ENCODE measurements at places on chromosomes 7 and 10.

DNA sequence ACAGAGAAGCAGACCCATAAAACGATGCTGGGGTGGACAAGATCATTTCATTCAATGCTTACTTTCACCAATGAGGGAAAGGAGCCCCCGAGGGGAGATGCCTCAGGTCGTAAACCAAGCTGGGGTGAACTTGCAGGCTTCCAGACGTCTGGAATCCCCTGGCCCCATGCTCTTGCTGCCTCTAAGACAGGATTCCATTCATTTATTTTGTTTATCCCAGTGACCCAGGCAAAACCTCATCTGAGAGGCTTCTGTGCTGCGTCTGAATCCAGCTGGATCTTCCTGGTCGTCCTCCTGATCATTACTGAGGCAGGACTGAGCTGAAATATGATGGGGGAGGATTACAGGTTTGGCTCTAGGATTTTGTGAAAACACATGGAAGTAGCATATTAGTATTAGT lies 182.9 kb downstream of the MYOF start:
- DNase-seq, result no peak

DNA sequence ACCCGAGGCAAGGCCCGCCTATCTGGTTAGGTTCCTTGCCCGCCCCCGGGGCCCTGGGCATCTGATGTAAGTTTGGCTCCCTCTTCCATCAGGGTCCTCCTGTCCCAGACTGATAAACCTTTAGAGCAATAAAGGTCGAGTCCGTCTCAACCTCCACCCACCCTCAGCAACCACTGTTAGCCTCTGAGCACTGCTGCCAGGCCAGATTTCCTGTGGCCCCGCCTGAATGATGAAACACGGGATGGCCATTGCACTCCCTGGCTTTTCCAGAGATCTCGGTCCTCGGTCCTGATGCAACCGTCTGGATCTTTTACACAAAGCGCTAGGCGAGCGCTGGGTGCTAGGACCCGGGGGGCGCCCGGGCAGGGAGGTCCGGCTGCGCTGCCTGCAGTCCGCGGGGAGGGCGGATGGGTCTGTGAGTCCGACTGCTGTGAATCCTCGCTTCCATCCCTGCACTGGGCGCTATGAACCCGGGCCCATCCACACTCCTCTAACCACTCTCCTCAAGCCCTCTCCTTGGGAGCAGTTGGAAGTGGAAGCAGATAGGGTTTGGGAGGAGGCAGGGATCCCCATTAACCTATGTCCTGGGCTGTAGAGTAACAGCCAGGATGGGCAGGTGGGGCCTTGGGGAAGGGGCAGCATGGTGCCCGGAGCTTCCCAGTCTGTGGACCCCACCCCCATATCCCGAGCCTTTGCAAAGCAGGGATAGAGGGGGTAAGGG lies 875 bp upstream of the DDIT4 start:
- DNase-seq, result peak; percentile 96

- DNase-seq, result no peak
These were observed 43.2 kb downstream of the RBAK start for GRCh38 chr7:5088906-5089305.

DNA sequence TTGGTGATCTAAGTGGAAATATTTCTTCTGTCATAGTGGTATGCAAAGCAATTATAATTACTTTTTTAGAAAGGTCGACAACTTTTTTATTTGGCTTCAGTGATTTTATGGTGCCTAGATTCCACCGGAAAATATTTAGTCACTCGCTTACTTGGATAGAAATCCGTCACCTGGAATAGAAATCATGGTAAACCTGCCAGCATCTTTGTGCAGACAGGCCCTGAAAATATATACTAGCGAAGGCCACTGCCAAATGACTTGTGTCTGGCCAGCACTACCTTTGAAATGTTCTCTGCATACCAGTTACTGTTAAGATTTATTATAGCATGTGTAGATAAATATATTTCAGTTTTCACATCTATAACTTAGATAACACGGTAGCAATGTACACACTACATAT lies 226.4 kb downstream of the AGMO start:
- no peak for DNase-seq

DNA sequence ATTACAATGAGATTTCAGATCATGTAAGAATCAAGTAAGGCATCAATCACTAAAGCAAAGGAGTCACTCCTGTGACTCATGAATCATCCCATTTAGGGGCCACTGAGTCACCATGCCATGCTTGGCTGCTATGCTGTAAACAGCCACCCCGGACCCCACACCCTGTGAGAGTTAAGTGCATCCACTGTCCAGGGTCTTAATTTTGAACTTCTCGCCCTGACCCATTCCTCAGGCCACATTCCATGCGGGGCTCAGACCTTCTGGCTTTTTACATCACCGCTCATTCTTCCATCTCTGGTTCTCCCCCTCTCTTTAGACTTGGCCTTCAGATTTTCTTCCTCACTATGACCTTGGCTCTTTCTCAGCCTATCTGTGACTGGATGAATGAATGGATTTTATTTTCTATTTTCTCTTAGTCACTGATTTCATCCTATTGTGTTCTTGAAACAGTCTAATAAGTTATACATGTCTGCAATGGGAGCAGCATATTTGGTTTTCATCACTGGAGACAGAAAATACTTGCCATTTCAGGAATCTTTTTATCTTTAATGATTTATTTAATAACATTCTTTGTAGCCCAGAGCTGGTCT lies 239.6 kb downstream of the SKIDA1 start:
- no peak for DNase-seq

- DNase-seq, result no peak
These were observed 9.5 kb upstream of the SH2D4B start for GRCh38 chr10:80528185-80528700.

DNA sequence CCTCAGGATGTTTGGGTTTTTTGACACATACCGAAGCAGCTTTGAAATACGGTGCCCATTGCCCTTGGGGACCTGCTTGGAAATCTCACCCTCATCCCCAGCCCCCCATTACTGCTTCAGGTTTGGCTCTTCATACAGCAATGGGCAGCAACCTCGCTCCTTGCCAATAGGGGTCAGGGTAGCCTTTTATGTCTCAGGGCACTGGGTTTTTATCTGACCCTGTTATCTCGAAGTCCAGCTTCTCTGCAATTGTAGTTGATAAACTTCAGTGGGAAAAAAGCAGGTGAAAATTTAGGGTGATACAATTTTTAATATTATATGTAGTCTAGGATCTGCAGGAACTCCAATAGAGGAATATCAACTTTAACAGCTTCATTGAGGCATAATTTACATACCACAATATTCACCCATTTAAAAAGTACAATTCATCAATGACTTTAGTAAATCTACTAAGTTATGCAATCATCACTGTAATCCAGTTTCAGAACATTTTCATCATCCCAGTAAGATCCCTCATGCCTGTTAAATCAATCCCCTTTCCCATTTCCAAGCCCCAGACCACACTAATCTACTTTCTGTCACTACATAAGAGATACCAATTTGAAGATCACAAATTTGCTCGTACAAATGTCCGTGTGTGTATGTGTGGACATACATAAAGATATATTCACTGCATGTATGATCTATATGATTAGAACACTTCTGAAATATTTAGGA lies 386.2 kb downstream of the KCNMA1 start:
- DNase-seq, result no peak

- no peak for DNase-seq
These were observed 528.6 kb upstream of the CELF2 start for GRCh38 chr10:10489076-10489475.

DNA sequence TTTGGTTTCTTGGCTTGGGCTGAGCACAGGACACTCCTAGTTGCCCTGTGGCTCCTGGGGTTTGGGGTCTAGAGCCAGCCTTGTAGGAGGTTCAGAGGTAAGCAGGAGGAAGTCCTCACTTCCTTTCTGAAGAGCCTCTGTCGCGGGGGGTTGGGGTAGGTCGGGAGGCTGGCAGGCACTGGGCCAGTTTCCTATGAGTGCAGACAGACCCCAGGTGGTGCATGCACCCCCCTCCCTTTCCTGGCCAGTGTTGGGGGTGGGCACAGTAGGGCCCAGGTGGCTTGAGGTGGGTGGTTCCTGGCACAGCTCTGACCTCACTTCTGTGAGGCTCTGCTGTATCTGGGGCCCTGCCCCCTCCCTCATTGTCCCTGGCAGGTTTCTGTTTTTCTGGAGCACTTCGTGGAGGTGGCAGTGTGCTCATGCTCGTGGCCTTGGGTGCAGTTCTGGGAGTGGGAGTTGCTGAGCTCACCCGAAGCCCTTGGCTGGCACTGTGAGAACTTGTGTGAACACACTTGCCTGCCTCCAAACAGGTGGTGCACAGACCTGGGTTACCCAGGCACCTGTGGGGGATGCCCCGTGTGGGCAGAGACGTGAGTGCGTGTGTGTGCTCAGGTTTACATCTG lies 1.8 kb downstream of the PALD1 start:
- no peak for DNase-seq

- no peak for DNase-seq
These were observed 572.8 kb downstream of the REEP3 start for GRCh38 chr10:64093946-64094535.

DNA sequence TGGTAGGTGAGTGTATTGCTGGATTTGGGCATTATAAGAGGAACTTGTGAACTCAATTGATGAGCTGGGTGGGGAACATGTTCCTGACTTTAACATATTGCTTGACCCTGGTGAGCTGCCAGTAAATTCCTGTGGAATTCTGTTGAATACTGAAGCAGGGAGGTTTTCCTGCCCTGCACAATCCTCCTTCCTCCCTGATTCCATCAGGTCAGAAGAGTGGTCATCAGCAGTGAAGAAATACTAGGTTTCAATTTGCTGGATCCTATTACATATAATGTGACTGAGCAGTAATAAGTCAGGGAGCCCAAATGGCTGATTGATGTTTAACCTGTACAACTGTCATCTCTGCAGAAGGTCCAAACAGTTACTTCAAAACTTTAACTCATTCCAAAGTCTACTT lies 581.2 kb downstream of the SUGCT start:
- no peak for DNase-seq

- no peak for DNase-seq
These were observed 12.0 kb upstream of the AGR2 start for GRCh38 chr7:16816824-16817223.

DNA sequence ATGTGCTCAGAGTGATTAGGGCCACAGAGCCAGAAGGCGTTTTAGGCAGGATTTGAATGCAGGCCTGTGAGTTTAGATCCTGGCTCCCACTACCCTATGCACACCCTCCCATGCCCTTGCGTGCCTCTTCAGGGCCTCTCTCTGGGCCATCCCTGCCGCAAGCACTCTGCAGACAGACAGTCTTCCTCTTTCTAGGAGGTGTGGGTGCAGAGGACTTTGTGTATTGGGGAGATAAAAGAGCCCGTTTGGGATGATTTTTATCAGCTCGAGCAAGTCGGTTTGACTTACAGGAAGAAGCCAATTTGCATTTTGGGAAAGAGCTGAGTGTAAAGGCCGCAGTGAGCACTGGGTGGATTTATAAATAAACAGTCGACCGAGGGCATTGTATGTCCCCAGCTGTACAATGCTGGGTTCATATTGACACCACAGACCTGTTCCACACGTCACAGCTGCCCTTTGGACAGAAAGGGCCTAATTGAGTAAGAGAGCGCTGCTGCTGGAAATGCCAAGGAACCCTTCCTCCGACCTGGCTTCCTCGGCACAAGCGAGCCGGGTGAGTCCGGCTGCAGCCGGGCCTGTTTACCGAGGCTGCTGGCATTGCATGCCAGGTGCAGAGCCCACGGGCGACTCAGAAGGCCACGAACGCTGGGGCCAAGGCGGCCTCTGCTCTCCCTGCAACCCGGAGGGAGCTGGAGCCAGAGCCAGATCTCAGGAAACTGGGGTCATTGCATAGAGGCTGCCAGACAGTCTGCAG lies 25.1 kb downstream of the ZMIZ1 start:
- DNase-seq, result no peak

- no peak for DNase-seq
These were observed 196.2 kb downstream of the TCERG1L start for GRCh38 chr10:131115321-131115720.

GRCh38 chr7:27182861-27183681 lies 2.0 kb downstream of the HOXA11 start:
- peak; percentile 69 for DNase-seq

- no peak for DNase-seq
These were observed 13.9 kb upstream of the LRRC4 start for GRCh38 chr7:128045158-128045557.

- DNase-seq, result no peak
These were observed 56.6 kb downstream of the MPLKIP start for GRCh38 chr7:40077849-40078248.

DNA sequence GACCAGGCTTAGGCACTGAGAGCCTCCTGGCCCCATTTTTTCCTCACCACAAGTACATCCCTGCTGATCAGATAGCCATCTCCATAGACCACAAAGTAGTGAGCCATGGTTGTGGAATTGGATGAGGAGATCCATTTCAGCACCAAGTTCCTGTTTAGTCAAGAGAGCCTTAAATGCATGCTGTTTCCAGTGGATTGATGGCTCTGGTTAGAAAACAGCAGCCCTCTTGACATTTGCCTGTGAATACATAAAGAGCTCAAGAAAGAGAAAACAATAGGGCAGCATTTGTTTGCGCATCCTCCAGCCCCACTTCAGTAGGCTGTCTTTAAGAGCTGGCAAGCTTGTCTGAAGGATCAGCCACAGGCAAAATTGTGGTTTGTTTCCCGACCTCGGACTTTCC lies 251.2 kb downstream of the POU6F2 start:
- DNase-seq, result no peak

GRCh38 chr10:91864744-91865143 lies 44.5 kb downstream of the FGFBP3 start:
- DNase-seq, result no peak

DNA sequence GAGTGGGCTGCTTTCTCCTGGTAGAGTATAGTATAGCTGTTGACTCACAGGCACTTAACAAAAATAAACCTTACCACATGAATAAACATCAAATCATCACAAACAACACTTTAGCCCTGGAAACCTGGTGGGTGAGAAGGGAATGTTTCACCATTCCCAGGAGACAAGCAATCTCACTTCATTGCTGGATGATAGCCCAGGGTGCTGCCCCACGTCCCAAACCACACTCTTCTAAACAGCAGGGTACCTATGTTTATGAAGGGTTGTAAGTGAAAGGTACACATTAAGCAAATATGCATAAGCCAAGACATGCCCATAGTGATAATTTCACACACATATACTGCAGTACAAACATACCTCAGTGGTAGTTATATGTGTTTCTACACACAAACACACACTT lies 276.2 kb downstream of the FGFR2 start:
- no peak for DNase-seq

- DNase-seq, result no peak
These were observed 166.1 kb upstream of the NRG3 start for GRCh38 chr10:81708929-81709328.

DNA sequence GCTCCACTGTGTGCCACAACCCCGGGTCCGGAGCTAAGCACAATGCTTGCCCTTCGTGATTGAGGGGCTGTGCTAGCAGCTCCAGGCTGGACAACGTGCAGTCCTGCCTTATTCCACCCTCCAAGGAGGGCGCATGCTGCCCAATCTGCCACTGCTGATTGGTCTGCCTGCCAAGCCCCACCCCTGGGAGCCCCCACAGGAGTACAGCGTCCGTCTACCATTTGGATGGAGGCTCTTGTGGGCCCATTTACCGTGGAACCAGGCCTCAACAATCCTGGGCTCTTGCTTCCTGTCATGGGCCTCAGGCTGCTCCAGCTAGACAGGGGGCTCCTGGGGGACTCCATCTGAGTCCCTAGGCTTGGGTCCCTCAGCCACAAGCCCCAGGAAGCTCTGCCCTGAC lies 173.3 kb downstream of the SLIT1 start:
- no peak for DNase-seq
